ENCODE measurements at places on chromosomes 13 and 19.

GRCh38 chr13:30396434-30397075 is 25.7 kb upstream of the UBE2L5 start:
- DNase-seq, result no peak
- peaks cover 12% of the 10 kb centered on the region for H3K4me1 ChIP-seq
- H3K27ac ChIP-seq, result no peak overlapping the region
- H3K36me3 ChIP-seq, result no peaks in the 10 kb centered on the region
- peaks cover 13% of the 10 kb centered on the region for H3K27me3 ChIP-seq

DNA sequence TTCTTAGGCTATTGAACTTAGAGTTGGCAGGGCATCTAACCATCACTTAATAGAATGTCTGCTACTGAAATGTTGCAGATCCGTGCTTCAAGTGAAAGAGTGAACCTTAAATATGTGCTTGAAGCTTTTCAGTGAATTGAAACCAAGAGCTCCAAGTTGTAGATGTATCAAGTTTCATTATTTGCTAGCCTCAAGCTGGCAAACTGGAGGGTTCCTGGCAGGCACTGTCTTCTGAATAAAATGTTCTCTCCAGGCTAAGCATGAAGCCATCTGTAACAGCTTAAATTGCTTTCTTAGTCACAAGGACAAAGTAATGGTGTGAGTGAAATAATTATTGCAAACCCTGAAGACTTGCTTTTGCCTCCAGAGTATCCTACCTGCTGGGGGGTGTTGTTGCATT is 415.0 kb upstream of the SPRY2 start:
- no peak for DNase-seq
- H3K27me3 ChIP-seq, result no peaks in the 10 kb centered on the region
- H3K4me3 ChIP-seq, result no peak overlapping the region
- no peaks in the 10 kb centered on the region for H3K36me3 ChIP-seq

GRCh38 chr19:6906559-6907060 is 19.2 kb downstream of the ADGRE1 start:
- no peak overlapping the region for H3K4me3 ChIP-seq
- H3K4me1 ChIP-seq, result no peaks in the 10 kb centered on the region
- H3K27ac ChIP-seq, result no peak overlapping the region

DNA sequence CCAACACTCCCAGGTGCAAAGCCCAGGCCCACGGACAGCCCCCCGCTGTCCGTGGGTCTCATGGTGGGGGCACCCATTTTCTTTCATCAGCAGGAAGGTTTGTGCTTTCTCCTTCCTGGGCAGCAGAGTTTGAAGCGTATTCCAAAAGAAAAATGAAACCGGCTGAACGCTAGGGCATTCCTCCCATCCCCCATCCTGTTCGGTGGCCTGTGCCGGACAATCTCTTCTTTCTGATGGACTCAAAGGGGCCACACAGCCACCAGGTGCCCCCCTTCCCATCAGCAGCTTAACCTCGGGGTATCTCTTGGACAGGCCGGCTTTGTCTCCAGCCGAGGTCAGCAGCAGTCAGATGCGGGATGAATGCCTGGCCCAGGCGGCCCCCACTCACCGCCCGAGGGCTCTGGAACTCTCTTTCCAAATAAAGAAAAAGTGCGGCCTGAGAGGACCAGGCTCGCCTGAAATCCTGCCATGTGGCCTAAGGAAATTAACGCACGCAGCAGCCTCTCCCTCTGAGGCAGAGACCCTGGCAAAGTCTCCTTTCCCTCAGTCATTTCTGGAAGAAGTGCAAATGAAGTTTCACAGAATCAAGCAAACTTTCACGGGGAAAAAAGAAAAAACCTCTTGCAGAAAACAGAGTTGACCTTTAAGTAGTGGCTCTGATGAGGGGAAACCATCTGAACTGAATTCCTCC is 67.8 kb downstream of the RASA3 start:
- H3K4me1 ChIP-seq, result peaks cover 63% of the 10 kb centered on the region
- H3K27ac ChIP-seq, result peak overlapping the region; percentile 94
- DNase-seq, result no peak
- H3K4me3 ChIP-seq, result peak overlapping the region; percentile 63

DNA sequence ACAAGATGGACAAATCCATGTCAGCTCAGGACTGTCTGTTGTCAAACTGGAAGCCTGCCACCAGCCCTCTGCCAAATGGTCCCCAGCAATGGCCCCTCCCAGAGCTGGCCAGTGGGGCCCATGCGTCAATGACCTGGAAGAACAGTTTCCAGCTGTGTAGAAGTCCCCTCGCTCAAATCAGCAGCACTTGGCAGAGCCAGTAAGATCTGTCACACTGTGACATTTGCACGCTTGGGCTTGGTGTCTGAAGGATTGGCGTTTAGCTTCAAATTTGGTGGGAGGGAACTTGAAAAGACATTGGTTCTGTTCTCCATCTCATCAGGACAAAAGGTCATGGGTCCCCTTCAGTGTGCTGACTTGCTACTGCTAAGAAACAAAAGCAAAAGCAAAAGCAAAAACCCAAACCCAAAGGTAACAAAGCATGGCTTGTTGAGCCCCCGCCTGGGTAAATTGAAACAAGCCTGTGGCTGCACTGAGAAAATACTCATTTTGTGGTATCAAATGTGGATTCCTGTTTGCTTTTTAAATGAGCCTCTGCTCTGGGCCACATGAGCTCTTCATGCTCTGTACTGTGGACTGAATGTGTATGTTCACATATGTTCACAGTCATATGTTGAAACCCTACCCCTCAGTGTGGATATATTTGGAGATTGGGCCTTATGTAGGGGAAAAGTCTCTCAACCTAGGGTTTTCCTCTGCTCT is 253.6 kb upstream of the MAB21L1 start:
- DNase-seq, result no peak
- no peaks in the 10 kb centered on the region for H3K4me1 ChIP-seq
- no peak overlapping the region for H3K4me3 ChIP-seq
- H3K27me3 ChIP-seq, result peaks cover 5% of the 10 kb centered on the region

Data from osteoblast (primary cell).